ENCODE measurements at places on chromosomes 3 and 15. TPM values are rescaled to one million over a fixed set of nuclear protein-coding genes. Genes with fewer than 3 reads are reported as not detected.
A peak's percentile ranks its signal among the peaks of the same experiment; 100 is the strongest.

DNA sequence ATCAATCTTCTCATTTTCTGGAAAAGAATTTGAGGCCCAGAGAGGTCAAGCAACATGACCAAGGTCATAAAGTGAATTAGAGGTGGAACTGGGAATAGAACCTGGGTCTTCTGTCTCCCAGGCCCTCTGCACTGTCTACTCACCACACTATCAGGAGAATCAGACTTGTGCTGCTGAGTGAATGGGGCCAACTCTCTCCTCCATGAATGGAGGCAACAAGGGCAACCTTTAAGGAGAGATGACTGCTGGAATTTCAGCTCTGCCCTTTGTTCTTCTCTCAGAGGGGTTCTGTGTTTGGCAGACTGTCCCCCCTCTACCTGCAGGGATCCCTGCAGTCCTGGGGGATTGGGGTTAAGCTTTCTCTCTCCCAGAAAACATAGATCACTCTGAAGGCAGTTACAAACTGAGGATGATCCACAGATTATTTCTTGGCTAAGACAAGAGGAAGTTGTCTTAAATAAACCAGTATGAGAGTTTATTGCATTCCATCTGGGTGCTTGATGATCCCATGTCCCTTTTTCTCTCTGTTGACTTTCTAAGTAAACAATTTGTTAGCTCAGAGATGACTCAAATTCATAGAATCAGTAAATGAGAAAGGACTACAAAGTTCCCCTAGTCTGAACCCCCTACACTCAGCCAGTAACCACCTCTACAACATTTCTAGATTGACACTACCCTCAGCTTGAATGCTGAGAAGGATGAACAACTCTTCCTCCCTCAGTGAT lies 99.0 kb upstream of the LIPC start:
- H3K27me3 ChIP-seq = no peaks in the 10 kb centered on the region
- peaks cover 23% of the 10 kb centered on the region for H3K4me1 ChIP-seq
- no peaks in the 10 kb centered on the region for H3K36me3 ChIP-seq

Gene FSIP1
- not detected for total RNA-seq

Gene PLA2G4E
- not detected for total RNA-seq

Gene PEX5L
- total RNA-seq = not detected

Gene TM4SF1
- not detected for total RNA-seq

GRCh38 chr3:149613988-149614387 lies 43.8 kb downstream of the WWTR1 start:
- H3K4me1 ChIP-seq = no peaks in the 10 kb centered on the region
- H3K27me3 ChIP-seq = no peaks in the 10 kb centered on the region
- H3K4me3 ChIP-seq = no peak overlapping the region
- no peaks in the 10 kb centered on the region for H3K36me3 ChIP-seq
- no peak for DNase-seq

Gene PIGBOS1
- total RNA-seq = 19.2 TPM

DNA sequence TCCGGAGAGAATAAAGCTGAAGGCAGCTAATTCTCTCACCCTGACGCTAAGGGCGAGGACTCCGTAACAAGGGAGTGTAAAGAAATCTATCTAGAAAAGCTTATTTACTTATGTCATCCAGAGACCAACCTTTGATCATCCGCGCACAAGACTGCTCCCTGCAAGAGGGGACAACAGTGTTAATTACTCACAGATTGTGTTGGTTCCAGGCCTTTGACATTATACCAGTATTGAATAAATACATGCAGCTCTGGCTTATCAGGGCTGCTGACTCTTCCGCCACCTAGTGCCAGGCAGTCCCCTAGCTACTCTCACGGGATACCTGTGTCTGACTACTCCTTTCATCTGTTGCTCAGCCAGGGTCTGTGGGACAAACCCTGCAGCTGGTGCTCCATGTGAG lies 211.7 kb downstream of the DTWD1 start:
- no peaks in the 10 kb centered on the region for H3K4me1 ChIP-seq
- H3K36me3 ChIP-seq = no peaks in the 10 kb centered on the region
- no peaks in the 10 kb centered on the region for H3K27me3 ChIP-seq
- DNase-seq = no peak

- no peaks in the 10 kb centered on the region for H3K27me3 ChIP-seq
- no peaks in the 10 kb centered on the region for H3K4me1 ChIP-seq
- H3K4me3 ChIP-seq = no peak overlapping the region
Observed at GRCh38 chr15:58947179-58947578, 13.7 kb upstream of the SLTM start.

Gene MCTP2
- 13.8 TPM for total RNA-seq

DNA sequence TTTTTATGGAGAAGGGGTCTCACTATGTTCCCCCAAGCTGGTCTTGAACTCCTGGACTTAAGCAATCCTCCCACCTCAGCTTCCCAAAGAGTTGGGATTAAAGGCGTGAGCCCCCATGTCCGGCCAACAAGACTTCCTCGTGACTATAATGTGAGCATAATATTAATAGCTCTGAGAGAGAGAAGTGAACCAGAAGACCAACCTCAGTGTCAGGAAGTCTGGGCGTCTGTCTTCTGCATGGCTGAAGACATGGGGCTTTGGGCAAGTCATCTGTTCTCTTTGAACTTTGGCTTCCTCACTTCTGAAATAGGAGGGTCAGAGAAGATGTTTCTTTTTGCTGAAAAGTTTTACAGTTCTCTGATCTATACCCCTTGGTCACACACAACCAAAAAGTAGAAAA lies 92.1 kb downstream of the SLC49A4 start:
- H3K27ac ChIP-seq = no peak overlapping the region
- no peak for DNase-seq

GRCh38 chr3:67176396-67176795 lies 178.3 kb downstream of the KBTBD8 start:
- H3K4me3 ChIP-seq = no peak overlapping the region
- H3K36me3 ChIP-seq = no peaks in the 10 kb centered on the region

DNA sequence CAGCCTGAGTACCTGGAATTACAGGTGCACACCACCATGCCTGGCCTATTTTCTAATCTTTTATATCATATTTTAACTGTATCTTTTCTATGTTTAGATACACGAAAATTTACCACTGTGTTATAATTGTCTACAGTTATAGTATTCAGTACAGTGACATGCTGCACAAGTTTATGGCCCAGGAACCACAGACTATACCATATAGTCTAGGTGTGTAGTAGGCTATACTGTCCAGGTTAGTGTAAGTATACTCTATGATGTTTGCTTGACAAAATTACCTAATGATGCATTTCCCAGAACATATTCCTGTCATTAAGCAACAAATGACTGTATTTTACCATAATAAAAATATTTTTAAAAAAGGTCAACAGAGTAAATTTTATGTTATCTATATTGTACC lies 5.5 kb downstream of the LRRFIP2 start:
- peaks cover 9% of the 10 kb centered on the region for H3K36me3 ChIP-seq
- DNase-seq = no peak
- no peak overlapping the region for H3K27ac ChIP-seq
- no peaks in the 10 kb centered on the region for H3K27me3 ChIP-seq

DNA sequence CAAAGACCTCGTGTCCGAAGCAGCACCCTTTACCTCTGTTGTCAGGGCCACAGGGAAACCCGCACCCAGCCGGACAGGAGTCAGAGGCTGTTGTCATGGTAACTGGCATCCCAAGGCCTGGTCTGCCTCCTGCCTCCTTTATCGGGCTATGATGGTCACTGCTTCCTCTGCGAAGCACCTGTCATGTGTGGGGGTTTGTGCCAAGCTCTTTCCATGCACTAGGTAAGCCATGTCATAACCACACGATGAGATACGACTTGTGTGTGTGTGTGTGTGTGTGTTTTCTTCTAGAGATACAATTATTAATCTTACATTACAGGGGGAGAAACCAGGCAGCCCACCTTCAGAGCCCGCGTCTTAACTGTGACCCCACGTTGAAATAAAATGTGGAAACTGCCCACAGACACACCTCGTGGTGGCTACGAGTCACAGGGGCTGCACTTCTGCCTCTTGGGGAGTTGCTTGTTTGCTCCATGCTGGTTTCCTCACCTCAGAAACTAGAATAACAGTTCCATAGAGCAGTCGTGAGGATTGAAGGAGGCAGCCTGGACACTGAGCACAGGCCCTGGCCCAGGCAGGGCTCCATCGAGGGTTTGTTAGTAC lies 18.0 kb downstream of the ZDHHC19 start:
- peaks cover 28% of the 10 kb centered on the region for H3K4me1 ChIP-seq
- no peaks in the 10 kb centered on the region for H3K27me3 ChIP-seq
- H3K4me3 ChIP-seq = no peak overlapping the region
- DNase-seq = no peak
- peak overlapping the region; percentile 63 for H3K27ac ChIP-seq

Gene PLSCR1
- 200 TPM for total RNA-seq

- H3K27me3 ChIP-seq = no peaks in the 10 kb centered on the region
- H3K4me3 ChIP-seq = no peak overlapping the region
- no peaks in the 10 kb centered on the region for H3K4me1 ChIP-seq
- no peak overlapping the region for H3K27ac ChIP-seq
Observed at GRCh38 chr3:46187876-46188275, 20.2 kb downstream of the CCR1 start.

Gene DUOXA1
- not detected for total RNA-seq

- H3K36me3 ChIP-seq = no peaks in the 10 kb centered on the region
- H3K4me3 ChIP-seq = no peak overlapping the region
- no peaks in the 10 kb centered on the region for H3K4me1 ChIP-seq
- H3K27ac ChIP-seq = no peak overlapping the region
Observed at GRCh38 chr15:74239051-74239705, 3.1 kb downstream of the CCDC33 start.

- no peak overlapping the region for H3K27ac ChIP-seq
- H3K27me3 ChIP-seq = no peaks in the 10 kb centered on the region
- no peak for DNase-seq
- no peaks in the 10 kb centered on the region for H3K4me1 ChIP-seq
- H3K36me3 ChIP-seq = no peaks in the 10 kb centered on the region
- H3K4me3 ChIP-seq = no peak overlapping the region
Observed at GRCh38 chr3:124826703-124827102, 60.5 kb downstream of the ITGB5 start.

DNA sequence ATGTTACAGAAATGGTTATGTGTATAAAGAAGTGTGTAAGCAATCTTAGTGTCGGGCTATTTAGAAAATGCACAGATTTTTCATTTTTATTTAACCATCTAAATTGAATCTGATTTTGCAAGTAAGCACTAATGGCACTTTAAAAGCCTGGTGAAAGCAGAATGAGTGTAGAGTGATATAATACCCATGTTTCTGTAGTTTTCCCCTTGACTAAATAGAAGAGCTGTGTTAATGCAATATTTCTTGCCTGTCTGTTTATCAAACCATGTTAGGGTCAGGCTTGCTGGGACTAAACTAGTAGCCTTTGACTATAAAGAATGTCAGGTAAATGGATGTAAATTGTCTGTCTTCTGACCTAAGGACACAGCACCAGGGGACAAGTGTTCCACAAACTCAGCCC lies 714.0 kb downstream of the CADM2 start:
- H3K27me3 ChIP-seq = no peaks in the 10 kb centered on the region
- no peak for DNase-seq
- no peak overlapping the region for H3K27ac ChIP-seq
- no peaks in the 10 kb centered on the region for H3K4me1 ChIP-seq
- no peaks in the 10 kb centered on the region for H3K36me3 ChIP-seq
- H3K4me3 ChIP-seq = no peak overlapping the region

- H3K27me3 ChIP-seq = no peaks in the 10 kb centered on the region
- no peak overlapping the region for H3K4me3 ChIP-seq
- DNase-seq = no peak
- no peak overlapping the region for H3K27ac ChIP-seq
- H3K4me1 ChIP-seq = no peaks in the 10 kb centered on the region
Observed at GRCh38 chr3:181955566-181955965, 243.8 kb downstream of the SOX2 start.

Gene GRK7
- total RNA-seq = 0.15 TPM

DNA sequence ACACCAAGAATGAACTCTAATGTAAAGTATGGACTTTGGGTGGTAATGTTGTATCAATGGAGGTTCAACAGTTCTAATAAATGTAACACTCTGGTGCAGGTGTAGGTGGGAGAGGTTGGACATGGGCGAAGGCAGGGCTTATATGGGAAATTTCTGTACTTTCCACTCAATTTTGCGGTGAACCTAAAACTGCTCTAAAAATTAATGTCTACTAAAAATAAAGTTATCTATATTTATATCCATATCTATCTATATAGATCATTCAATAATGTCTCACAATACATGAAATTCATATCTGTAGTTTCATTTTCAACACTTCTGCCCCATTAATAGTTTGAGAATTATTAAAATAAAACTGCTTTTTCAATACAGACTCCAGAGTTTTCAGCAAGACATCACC lies 49.3 kb downstream of the CD200R1 start:
- H3K27me3 ChIP-seq = no peaks in the 10 kb centered on the region
- no peaks in the 10 kb centered on the region for H3K36me3 ChIP-seq
- H3K4me1 ChIP-seq = no peaks in the 10 kb centered on the region
- DNase-seq = no peak
- H3K27ac ChIP-seq = no peak overlapping the region
- no peak overlapping the region for H3K4me3 ChIP-seq

DNA sequence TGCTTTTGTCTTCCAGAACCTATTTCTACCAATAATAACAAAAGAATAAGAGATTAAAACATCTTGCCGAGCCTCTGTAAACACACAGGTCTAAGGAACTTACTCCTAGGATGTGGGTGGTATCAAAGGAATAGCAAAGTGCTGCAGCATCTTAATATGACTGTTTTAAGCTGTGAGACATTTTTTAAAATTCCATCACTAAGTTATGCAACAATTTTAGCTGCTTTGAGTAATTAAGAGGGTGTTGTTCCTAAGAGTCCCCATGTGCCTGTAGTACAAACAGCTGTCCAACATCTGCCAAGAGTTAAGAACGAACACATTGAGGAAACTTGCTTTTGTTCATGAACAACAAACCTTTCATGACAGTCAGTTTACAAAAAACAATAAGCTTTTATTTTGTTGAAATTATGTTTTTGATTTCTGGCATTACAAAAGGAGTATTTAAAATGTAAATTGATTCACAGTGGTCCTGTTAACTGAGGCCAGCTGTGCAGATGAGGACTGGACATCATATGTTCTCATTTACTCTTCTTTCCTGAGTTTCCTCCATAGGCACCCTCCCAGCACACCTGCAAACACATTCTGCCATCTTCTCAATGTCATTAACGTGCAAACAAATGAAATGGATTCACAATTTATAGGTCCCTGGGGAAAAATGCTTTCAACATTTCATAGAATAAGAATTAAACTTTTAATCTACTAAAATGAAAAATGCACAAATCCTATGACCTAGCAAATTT lies 337.3 kb upstream of the ARHGEF26 start:
- H3K4me1 ChIP-seq = no peaks in the 10 kb centered on the region
- no peak for DNase-seq
- H3K4me3 ChIP-seq = no peak overlapping the region

Gene PCOLCE2
- not detected for total RNA-seq

- H3K27me3 ChIP-seq = no peaks in the 10 kb centered on the region
- no peak for DNase-seq
- no peak overlapping the region for H3K27ac ChIP-seq
- no peaks in the 10 kb centered on the region for H3K36me3 ChIP-seq
- no peak overlapping the region for H3K4me3 ChIP-seq
- H3K4me1 ChIP-seq = no peaks in the 10 kb centered on the region
Observed at GRCh38 chr3:194879991-194880939, 194.6 kb downstream of the FAM43A start.

DNA sequence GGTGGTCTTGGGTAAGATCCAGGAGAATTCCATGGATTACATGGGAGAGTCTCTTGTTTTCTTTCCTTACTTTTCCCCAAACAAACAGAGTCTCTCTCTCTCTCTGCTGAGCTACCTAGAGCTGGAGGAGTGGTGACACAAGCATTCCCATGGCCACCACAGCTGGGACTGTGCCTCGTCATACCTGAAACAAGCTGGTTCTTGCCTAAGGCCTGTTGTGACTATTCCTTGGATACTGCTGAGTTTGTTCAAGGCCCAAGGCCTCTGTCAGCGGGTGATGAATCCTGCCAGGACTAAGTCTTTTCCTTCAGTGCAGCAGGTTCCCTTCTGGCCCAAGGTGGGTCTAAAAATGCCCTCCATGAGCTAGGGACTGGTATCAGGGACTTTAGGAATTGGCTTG lies 378.1 kb upstream of the ZNF385D start:
- H3K4me1 ChIP-seq = no peaks in the 10 kb centered on the region
- H3K4me3 ChIP-seq = no peak overlapping the region
- H3K36me3 ChIP-seq = no peaks in the 10 kb centered on the region
- H3K27ac ChIP-seq = no peak overlapping the region
- no peaks in the 10 kb centered on the region for H3K27me3 ChIP-seq
- no peak for DNase-seq

Data from naive thymus-derived CD4-positive, alpha-beta T cell (primary cell).